NCI-H2081 treated with DMSO at 0.1 percent for 48 hours (cell line): ENCODE measurements at places on chromosomes 6 and 20.

DNA sequence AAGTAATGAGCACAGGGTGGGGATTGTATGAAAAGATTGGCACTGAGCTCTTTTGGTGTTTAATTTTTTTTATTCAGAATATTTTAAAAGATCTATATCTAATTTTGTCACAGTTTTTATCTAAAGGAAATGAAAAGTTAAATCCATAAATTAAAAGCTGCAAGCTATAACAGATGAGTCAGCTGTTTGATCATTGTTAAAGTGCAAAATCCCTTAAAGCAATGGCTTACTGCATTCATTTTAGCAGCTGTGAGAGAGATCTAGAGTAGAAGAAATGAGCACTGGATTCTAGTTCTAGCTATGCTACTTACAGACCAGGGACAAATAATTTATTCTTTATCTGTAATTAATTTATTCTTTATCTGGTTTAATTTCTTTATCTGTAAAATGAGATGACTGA lies 245.9 kb downstream of the CD109 start:
- no peak for DNase-seq

- no peak for DNase-seq
Measured at GRCh38 chr6:163354761-163355425, 59.6 kb upstream of the QKI start.

DNA sequence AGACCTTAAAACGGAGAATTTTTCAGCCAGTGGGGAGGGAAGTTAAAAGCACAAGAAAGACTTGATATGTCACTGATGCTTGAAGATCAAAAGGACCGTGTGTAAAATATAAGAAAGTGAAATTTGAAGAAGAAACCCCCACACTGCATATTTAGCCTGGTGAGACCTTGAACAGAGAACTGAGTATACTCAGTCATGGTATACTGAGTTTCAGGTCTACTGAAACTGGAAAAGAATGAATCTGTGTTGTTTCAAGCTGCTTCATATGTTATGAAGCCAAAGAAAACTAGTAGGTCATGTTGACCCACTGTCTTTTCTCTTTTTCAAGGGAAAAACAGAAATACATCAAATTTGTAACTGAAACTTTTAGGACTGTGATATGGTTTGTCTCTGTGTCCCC lies 443.8 kb upstream of the GJE1 start:
- DNase-seq = no peak

- DNase-seq = no peak
Measured at GRCh38 chr6:159114569-159114968, 54.6 kb upstream of the FNDC1 start.

DNA sequence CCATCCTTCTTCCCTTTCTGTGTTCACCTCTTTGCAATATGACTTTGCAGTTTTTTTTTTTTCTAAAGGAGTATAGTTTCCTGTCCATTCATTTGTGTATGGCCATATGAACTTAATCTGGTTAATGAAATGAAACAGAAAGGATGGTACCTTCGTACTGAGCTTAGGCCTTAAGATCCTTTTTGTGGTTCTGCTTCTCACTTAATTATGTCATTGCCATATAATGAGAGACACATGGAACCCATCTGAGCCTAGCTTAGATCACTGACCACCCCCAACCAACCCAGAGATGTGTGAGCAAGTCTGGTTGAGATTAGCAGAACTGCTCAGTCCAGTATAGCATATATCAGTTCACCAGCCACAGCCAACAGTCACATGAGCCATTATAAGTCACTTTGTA lies 1179.6 kb downstream of the HACE1 start:
- DNase-seq = no peak
